Smooth muscle cell of the coronary artery (primary cell): ENCODE measurements at places on chromosomes 16 and 17. TPM values are rescaled to one million over a fixed set of nuclear protein-coding genes. Genes with fewer than 3 reads are reported as not detected.

RSPRY1 gene
- 52.1 and 58.3 TPM in 2 replicates for total RNA-seq

MT3 gene
- total RNA-seq: 0.70 TPM in 1 of 2 replicates, not detected in the other

ARHGAP44 gene
- total RNA-seq: 0.30 and 1.5 TPM in 2 replicates

BAIAP3 gene
- total RNA-seq: 0.60 TPM in 1 of 2 replicates, not detected in the other

CCL3 gene
- total RNA-seq: not detected in 2 replicates

CMTM2 gene
- total RNA-seq: not detected in 2 replicates

TERB1 gene
- 0.08 TPM in 1 of 2 replicates, not detected in the other for total RNA-seq

CCDC200 gene
- total RNA-seq: not detected in 2 replicates

KRTAP4-6 gene
- not detected in 2 replicates for total RNA-seq

MED13 gene
- 20.1 and 30.5 TPM in 2 replicates for total RNA-seq

CCP110 gene
- total RNA-seq: 7.5 and 8.6 TPM in 2 replicates

HGS gene
- 53.1 and 66.2 TPM in 2 replicates for total RNA-seq

AMFR gene
- total RNA-seq: 204 and 465 TPM in 2 replicates

HASPIN gene
- 0.23 and 1.8 TPM in 2 replicates for total RNA-seq

TP53TG3B gene
- total RNA-seq: 0.08 TPM in 1 of 2 replicates, not detected in the other

KCNG4 gene
- not detected in 2 replicates for total RNA-seq

P2RX1 gene
- total RNA-seq: under 0.01 and 1.3 TPM in 2 replicates

NOXO1 gene
- total RNA-seq: not detected in 2 replicates

MEFV gene
- 0.15 TPM in 1 of 2 replicates, not detected in the other for total RNA-seq

MCRIP2 gene
- total RNA-seq: 7.8 and 22.2 TPM in 2 replicates

TRIM25 gene
- total RNA-seq: 15.5 and 30.7 TPM in 2 replicates

C16orf95 gene
- total RNA-seq: 4.1 and 4.6 TPM in 2 replicates

SCGB1C2 gene
- not detected in 2 replicates for total RNA-seq

COQ7 gene
- 19.4 and 22.2 TPM in 2 replicates for total RNA-seq

ABCA9 gene
- total RNA-seq: 14.1 and 130 TPM in 2 replicates

IFI35 gene
- 17.7 and 20.4 TPM in 2 replicates for total RNA-seq

KAT8 gene
- 26.2 and 26.8 TPM in 2 replicates for total RNA-seq

MRM1 gene
- total RNA-seq: 2.1 and 3.7 TPM in 2 replicates

TLCD1 gene
- 4.4 and 5.3 TPM in 2 replicates for total RNA-seq

IL34 gene
- total RNA-seq: 5.2 and 8.4 TPM in 2 replicates

ARL5C gene
- total RNA-seq: not detected in 2 replicates

CCL4 gene
- total RNA-seq: not detected in 2 replicates

TRIM47 gene
- 17.4 and 21.2 TPM in 2 replicates for total RNA-seq

GJC1 gene
- total RNA-seq: 9.5 and 11.6 TPM in 2 replicates

ITFG1 gene
- total RNA-seq: 31.2 and 45.6 TPM in 2 replicates

PRMT7 gene
- total RNA-seq: 32.9 and 84.5 TPM in 2 replicates

MYO19 gene
- total RNA-seq: 22.1 and 44.7 TPM in 2 replicates

KRT13 gene
- not detected in 2 replicates for total RNA-seq

TEX19 gene
- 0.08 TPM in 1 of 2 replicates, not detected in the other for total RNA-seq

HOXB13 gene
- not detected in 2 replicates for total RNA-seq

ICAM2 gene
- 1.8 and 7.6 TPM in 2 replicates for total RNA-seq

EEF2KMT gene
- total RNA-seq: 6.4 and 9.7 TPM in 2 replicates

TMEM100 gene
- 0.08 and 1.2 TPM in 2 replicates for total RNA-seq

PALB2 gene
- total RNA-seq: 3.6 and 5.0 TPM in 2 replicates

CNTD1 gene
- total RNA-seq: 0.30 TPM in 1 of 2 replicates, not detected in the other

TMIGD1 gene
- total RNA-seq: not detected in 2 replicates

CETP gene
- 0.15 and 0.23 TPM in 2 replicates for total RNA-seq

TP53TG3D gene
- 0.12 and 0.15 TPM in 2 replicates for total RNA-seq

MTSS2 gene
- total RNA-seq: 6.7 and 13.0 TPM in 2 replicates

PERCC1 gene
- not detected in 2 replicates for total RNA-seq

THUMPD1 gene
- total RNA-seq: 52.8 and 82.0 TPM in 2 replicates

PPM1E gene
- total RNA-seq: 0.08 TPM in 1 of 2 replicates, not detected in the other

SBK1 gene
- under 0.01 TPM in 1 of 2 replicates, not detected in the other for total RNA-seq

RNF43 gene
- 0.15 TPM in 1 of 2 replicates, not detected in the other for total RNA-seq

SLC16A6 gene
- total RNA-seq: 0.15 and 2.2 TPM in 2 replicates

EVI2A gene
- total RNA-seq: 0.45 and 42.9 TPM in 2 replicates

SLC5A2 gene
- under 0.01 and 0.15 TPM in 2 replicates for total RNA-seq
